Endothelial cell (in vitro differentiated cells): ENCODE measurements at places on chromosomes 7 and 10. TPM values are rescaled to one million over a fixed set of nuclear protein-coding genes. Genes with fewer than 3 reads are reported as not detected.

DNA sequence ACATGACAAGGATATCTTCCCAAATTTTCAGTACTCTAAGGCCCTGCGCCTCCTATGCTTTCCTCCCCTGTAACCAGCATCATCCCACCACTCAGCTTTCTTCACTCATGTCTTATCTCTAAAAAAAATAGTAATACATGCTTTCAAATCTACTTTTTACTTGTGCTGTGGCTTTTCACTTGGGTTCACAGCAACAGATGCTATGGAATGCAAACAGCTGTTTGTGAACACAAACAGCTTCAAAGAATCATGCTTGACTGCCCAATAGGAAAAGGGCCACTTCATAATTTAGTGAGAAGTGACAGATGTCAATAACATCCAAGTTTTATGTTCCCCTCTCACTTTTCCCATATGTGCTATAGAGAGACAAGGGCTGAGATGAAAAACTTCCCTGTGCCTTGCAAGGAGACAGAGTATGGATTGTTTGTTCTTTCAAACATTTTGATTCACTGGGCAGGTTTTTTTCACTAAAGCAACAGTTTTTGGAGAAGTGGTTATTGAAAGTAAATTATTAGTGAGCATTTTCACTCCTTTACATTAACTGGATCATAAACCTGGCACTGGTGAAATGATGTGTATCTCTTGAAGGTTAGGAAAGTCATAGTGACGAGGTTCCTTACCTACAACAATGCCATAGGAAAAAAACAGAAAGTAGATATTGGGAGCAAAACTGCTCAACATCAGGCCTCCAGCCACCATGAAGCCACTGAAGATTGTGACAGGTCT lies 37.3 kb downstream of the SLC16A9 start:
- no peaks in the 10 kb centered on the region for H3K27me3 ChIP-seq
- H3K27ac ChIP-seq: no peak overlapping the region
- H3K36me3 ChIP-seq: no peaks in the 10 kb centered on the region

The DDC gene
- not detected for total RNA-seq

DNA sequence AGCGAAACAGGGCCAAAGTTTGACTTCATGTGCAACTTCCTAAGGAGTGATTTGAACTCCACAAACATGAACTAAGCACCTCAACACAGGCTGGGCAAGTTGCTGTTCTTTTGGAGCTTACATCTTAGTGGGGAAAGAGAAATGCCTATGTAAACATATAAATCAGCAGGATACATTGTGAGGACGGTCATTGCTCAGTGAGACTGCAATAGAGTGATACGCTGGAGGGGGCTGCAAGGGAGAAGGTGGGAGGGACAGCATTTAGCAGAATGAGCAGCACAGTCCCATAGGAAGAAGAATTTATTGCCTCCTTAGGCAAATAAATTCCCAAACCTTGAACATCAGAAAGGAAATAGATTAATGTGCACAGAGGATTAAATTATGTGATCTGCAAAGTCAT lies 90.0 kb downstream of the EGFR start:
- H3K27ac ChIP-seq: no peak overlapping the region
- no peaks in the 10 kb centered on the region for H3K4me1 ChIP-seq
- no peak for DNase-seq
- no peaks in the 10 kb centered on the region for H3K36me3 ChIP-seq

- DNase-seq: no peak
- no peaks in the 10 kb centered on the region for H3K27me3 ChIP-seq
- no peak overlapping the region for H3K4me3 ChIP-seq
- peaks cover 18% of the 10 kb centered on the region for H3K4me1 ChIP-seq
Measured at GRCh38 chr7:52959336-52959735, 76.1 kb upstream of the POM121L12 start.

The AKR1E2 gene
- 6.2 TPM for total RNA-seq

- no peak for DNase-seq
- no peak overlapping the region for H3K27ac ChIP-seq
- H3K4me3 ChIP-seq: no peak overlapping the region
- no peaks in the 10 kb centered on the region for H3K36me3 ChIP-seq
- peaks cover 5% of the 10 kb centered on the region for H3K27me3 ChIP-seq
- H3K4me1 ChIP-seq: no peaks in the 10 kb centered on the region
Measured at GRCh38 chr10:47246406-47247147, 53.4 kb upstream of the GDF10 start.

The FGFBP3 gene
- 3.1 TPM for total RNA-seq

The ITIH2 gene
- total RNA-seq: not detected

GRCh38 chr7:79454361-79454960 lies 994 bp upstream of the MAGI2 start:
- peaks cover 20% of the 10 kb centered on the region for H3K4me1 ChIP-seq
- peaks cover 9% of the 10 kb centered on the region for H3K27me3 ChIP-seq
- peak overlapping the region; percentile 97 for H3K4me3 ChIP-seq
- peaks cover 12% of the 10 kb centered on the region for H3K36me3 ChIP-seq
- peak; percentile 57 for DNase-seq

GRCh38 chr10:49690698-49691356 lies 11.4 kb downstream of the C10orf53 start:
- H3K27ac ChIP-seq: no peak overlapping the region
- no peak overlapping the region for H3K4me3 ChIP-seq
- peaks cover 2% of the 10 kb centered on the region for H3K4me1 ChIP-seq
- DNase-seq: no peak
- peaks cover 18% of the 10 kb centered on the region for H3K27me3 ChIP-seq

The CDK14 gene
- 30.2 TPM for total RNA-seq

GRCh38 chr10:127485153-127485857 lies 63.8 kb upstream of the NPS start:
- no peaks in the 10 kb centered on the region for H3K4me1 ChIP-seq
- no peaks in the 10 kb centered on the region for H3K27me3 ChIP-seq
- no peak overlapping the region for H3K4me3 ChIP-seq

GRCh38 chr10:30940256-30940655 lies 91.4 kb downstream of the ZNF438 start:
- H3K27ac ChIP-seq: no peak overlapping the region
- H3K4me3 ChIP-seq: no peak overlapping the region
- peaks cover 11% of the 10 kb centered on the region for H3K36me3 ChIP-seq
- peaks cover 7% of the 10 kb centered on the region for H3K4me1 ChIP-seq
- no peak for DNase-seq

The SLC13A1 gene
- not detected for total RNA-seq

DNA sequence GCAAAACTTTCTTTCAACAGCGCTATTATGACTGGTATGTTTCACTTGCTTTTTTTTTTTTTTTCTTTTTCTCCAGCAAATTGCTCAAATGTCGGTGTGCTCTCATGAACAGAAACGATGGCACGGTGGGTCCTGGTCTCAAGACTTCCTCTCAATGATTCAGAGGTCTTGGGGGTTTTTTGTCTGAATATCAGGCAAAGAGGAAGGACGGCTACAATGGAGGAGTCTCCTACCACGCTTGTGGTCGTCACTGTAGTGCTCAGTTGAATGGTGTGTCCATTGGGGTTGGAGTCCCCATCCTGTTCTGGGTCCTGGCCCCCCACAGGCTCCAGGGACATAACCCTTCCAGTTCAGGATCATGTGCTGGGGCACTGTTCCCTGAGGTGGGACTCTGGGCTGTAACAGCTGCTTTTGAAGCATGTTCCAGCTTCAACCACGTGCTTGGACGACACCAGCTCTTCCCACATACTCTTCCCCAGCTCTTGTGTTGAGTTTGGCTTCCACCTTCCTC lies 266.7 kb upstream of the KLF6 start:
- no peaks in the 10 kb centered on the region for H3K36me3 ChIP-seq
- H3K4me1 ChIP-seq: peaks cover 9% of the 10 kb centered on the region
- H3K27me3 ChIP-seq: no peaks in the 10 kb centered on the region
- H3K27ac ChIP-seq: no peak overlapping the region
- H3K4me3 ChIP-seq: no peak overlapping the region

The MUC12 gene
- 1.3 TPM for total RNA-seq

DNA sequence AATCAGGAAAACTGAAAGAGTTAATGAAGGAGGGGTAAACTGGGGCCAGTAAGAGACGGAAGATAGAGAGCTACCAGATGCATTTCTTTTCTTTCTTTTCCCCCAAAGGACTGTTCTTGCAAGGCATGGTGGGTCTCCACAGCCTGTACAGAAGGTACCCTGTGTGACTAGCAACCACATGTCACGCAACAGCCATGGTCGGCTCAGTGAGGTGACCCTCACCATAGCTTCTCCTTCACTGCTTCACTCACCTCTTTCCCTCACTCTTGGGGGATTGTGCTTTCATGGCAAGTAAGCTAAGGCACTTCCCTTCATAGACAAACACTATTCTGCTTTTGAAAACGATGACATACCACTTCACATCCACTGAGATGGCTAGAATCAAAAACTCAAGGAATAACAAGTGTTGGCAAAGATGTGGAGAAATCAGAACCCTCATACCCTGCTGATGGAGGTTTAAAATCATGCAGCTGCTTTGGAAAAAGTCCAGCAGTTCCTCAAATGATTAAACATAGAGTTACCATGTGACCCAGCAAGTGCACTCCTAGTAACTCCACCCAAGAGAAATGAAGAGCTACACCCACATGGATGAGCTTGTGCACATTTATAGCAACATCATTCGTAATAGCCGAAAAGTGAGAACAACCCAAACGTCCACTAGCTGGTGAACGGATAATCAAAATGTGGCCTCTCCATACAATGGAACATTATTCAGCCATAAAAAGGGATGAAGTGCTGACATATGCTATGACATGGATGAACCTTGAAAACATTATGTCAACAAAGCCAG lies 3.8 kb upstream of the INSIG1 start:
- DNase-seq: no peak

The ACTR3C gene
- total RNA-seq: 0.87 TPM

The TUBB8 gene
- total RNA-seq: 0.69 TPM

- no peaks in the 10 kb centered on the region for H3K36me3 ChIP-seq
- DNase-seq: no peak
- H3K27me3 ChIP-seq: peaks cover 10% of the 10 kb centered on the region
- H3K27ac ChIP-seq: no peak overlapping the region
Measured at GRCh38 chr10:11344081-11344480, 267.4 kb downstream of the USP6NL start.

The CUBN gene
- total RNA-seq: 8.8 TPM

GRCh38 chr10:60977161-60978122 lies 33.5 kb upstream of the RHOBTB1 start:
- no peak overlapping the region for H3K27ac ChIP-seq
- no peaks in the 10 kb centered on the region for H3K36me3 ChIP-seq
- no peak overlapping the region for H3K4me3 ChIP-seq

- DNase-seq: no peak
- peaks cover 14% of the 10 kb centered on the region for H3K27me3 ChIP-seq
- peaks cover 5% of the 10 kb centered on the region for H3K36me3 ChIP-seq
- peaks cover 53% of the 10 kb centered on the region for H3K4me1 ChIP-seq
Measured at GRCh38 chr10:110392868-110393740, 88.4 kb upstream of the SMNDC1 start.

The GBX1 gene
- total RNA-seq: 13.8 TPM

- no peak overlapping the region for H3K27ac ChIP-seq
- no peak overlapping the region for H3K4me3 ChIP-seq
- peaks cover 25% of the 10 kb centered on the region for H3K27me3 ChIP-seq
- peak; percentile 30 for DNase-seq
- H3K36me3 ChIP-seq: no peaks in the 10 kb centered on the region
Measured at GRCh38 chr7:128405471-128406313, 4.1 kb downstream of the IMPDH1 start.

The AKR1C4 gene
- not detected for total RNA-seq
